NCI-H345 (cell line): ENCODE measurements at places on chromosomes 3 and 15.

- no peak for DNase-seq
These were observed 13.1 kb upstream of the SCN5A start for GRCh38 chr3:38662544-38662943.

DNA sequence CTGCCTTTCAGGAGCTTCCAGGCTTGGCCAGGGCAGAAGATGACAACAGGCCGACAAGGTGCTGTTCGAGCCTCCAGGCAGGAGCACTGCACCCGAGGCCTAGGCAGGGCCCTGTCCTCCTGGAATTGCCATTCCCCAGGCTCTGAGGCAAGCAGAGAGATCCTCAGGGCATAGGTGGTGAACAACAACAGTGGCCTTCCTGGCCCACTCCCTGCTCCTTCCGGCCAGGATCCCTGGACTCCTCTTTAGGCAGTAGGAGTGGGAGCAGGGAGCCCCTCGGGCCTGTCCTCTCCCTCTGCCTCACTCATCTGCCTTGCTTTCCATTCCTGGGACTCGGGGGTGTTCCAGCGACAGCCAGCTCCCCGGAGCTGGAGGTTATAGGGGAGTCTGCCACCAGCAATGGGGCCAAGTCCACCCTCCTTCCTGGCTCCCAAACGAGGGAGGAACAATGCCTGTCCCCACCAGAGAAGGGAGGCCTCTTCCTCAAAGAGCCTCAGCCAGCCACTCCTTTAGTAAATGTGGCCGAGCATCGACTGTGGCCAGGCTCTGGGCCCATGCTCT, 135.0 kb downstream of the NUP210 start:
- no peak for DNase-seq

DNA sequence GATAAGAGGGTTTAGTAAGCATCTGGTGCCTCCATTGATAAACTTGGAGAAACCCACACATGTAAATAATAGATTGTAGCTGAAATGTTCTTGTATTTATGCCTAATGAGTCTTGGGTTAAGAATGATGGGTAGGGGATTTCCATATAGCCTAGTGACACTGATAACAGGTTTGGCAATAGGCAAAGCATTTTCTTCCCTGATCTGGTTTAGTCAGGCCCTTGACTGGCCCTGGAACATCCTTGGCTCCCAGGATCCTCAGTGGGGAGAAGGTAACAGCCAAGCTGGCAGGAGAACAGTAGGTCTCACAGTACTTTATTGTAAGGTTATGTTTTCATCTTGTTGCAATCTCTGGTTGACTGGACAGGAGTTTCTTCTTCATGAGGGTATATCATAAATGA, 228.4 kb downstream of the DIPK2A start:
- no peak for DNase-seq

DNA sequence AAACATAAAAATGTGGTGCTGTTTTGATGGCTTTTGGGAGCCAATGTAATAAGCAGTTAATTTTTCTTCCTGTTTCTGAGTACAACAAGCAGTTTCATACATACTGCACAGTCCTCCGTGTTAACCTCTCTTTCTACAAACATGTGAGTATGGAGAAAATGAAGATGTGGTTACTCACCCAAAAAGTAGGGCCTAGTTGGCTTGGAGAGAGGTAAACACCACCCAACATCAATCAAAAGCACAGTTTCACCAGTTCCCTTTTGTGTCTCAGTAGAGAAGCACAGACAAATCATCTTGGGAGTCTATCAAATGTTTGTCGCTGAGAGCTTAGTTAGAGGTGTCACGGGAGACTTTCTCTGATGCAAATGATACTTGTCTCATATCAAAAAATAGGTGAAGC, 320.2 kb downstream of the UNC13C start:
- DNase-seq: no peak

GRCh38 chr3:15347063-15347736, 14.8 kb upstream of the SH3BP5 start:
- DNase-seq: no peak

DNA sequence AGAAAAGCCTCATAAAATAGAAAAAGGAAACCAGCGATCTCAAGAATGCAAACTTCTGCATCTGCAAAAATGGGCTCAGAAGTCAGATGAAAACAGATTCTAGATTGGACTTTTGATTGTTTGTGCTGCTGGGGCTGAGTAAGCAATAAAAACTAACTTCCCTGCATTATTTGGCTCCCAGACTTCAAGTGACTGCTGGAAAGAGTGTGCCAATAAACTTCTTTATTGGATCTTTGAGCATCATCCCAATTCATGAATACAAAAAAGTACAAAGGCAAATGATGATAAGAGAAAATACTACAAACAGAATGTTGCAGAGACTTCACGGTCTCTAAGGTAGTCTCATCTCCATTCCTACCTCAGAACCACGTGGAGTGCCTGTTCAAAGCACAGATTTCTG, 97.9 kb downstream of the FGF12 start:
- DNase-seq: no peak

DNA sequence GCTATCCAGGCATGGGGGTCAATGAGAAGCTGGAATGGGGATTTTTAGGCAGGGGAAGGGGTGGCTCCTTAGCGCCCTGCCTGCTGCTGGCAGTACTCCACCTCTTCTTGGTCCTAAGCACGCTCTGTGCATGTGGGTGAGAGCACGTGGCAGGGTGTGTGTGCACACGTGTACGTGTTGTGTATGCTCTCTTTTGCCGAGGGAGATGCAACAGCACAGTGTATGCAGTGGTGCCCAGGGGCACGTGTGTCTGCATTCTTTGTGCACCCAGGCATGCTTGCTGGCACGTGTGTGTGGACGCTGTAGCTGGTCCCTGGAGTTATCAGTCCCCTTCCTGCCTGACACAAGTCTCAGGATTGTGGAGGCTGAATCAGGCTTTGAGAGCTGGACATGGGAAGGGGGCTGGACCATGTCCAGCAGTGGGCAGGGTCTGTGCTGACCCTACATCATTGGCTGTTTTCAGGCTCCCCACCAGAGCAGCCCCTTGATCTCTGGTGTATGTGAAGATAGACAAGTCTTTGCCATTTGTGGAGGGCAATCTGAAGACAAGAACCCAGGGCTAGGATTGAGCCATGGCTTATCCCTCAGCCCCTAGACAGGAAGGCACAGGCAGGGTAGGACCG, 1.9 kb upstream of the CAMKV start:
- no peak for DNase-seq

DNA sequence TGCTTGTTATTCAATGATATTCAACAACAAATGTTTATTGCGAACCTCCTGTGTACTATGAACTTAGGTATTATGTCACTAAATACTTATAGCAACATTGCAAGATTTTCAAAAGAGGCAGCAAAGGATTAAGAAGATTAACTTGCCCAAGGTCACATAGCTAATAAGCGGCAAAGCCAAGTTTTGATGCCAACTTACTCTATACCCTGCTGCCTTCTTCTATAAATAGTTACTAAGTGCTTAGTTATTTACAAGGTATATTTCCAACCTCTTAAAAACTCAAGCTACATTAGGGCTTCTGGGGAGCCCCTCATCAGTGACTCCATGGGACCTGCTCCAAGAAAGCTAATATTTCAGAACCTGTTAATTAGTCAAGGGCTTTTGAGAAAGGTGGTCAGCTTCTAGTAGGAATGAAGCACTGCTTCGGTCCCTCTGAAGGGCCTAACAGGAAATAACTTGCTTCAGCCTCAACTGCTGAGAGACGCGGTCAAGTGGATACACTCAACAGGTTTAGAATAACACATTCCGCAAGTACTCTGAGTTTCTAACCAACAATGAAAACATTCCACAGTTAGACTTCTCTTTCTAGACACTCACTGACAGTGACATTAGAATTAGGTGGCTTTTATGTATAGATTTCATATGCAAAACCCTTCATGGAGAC, 125.5 kb downstream of the DGKG start:
- DNase-seq: no peak

- no peak for DNase-seq
These were observed 866.1 kb downstream of the NSUN3 start for GRCh38 chr3:94928921-94929320.

DNA sequence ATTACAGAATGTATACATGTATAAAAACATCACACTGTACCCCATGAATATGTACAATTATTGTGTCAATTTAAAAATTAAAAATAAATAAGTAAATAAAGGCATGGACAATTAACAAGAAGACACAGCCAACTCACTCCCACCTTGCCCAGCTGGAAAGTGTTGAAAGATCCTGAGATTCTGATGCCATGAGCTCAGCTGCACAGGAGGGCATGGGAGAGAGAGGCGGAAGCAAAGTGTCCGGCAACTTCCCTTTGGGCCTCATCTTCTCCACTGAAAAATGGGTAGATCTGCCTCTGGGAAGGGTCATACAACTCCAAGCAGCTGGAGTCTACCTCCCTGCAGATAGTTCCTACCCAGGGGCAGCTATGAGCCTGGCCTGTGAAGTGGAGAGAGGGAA, 277.3 kb downstream of the UACA start:
- no peak for DNase-seq

GRCh38 chr3:120280566-120280965, 4.5 kb downstream of the GPR156 start:
- DNase-seq: no peak

- no peak for DNase-seq
These were observed 69.2 kb downstream of the PLXNA1 start for GRCh38 chr3:127052121-127052561.

- no peak for DNase-seq
These were observed 21.7 kb downstream of the KIF7 start for GRCh38 chr15:89633585-89633984.

- DNase-seq: no peak
These were observed 2.5 kb downstream of the EEFSEC start for GRCh38 chr3:128155616-128156360.

GRCh38 chr15:77226652-77227051, 155.7 kb upstream of the TSPAN3 start:
- no peak for DNase-seq

- DNase-seq: no peak
These were observed 32.7 kb downstream of the C3orf70 start for GRCh38 chr3:185120126-185120525.

DNA sequence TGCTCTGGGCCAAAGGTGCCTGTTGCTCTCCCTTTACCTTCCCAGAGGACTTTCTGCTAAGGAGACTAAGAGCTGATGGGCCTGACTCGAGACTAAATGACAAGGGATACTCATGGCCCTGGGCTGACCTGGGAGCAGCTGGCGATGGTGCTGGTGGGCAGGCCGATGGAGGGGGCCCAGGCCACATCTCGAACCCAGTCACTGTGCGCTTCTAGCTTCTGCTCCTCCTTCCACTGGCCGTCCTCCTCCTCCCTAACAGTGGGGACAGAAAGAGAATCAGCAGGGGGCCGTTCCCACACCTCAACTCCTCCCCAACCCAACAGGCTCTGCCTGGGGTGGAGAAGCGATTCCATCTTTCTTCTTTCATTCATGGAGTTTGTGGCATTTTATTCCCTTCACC, 12.2 kb upstream of the GHRL start:
- DNase-seq: no peak

DNA sequence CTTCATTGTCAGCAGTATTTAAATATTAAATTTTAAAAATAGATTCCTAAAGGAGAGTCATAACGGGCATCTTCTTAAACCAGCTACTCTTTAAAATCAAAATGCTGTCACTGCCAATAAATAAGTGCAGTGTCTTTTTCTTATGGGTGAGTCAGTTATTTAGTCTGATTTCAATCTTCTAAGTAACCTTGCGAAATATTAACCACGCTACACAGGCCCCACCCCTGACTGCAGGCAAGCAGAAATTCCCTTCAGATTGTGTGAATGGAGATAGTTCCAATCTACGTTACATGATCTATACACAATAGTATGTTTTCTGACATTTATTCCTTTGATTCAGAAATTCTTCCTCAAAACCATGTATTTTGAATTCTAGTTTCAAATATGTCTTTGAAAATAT, 141.5 kb downstream of the GADL1 start:
- no peak for DNase-seq
